ENCODE measurements at places on chromosomes 5 and 9.

DNA sequence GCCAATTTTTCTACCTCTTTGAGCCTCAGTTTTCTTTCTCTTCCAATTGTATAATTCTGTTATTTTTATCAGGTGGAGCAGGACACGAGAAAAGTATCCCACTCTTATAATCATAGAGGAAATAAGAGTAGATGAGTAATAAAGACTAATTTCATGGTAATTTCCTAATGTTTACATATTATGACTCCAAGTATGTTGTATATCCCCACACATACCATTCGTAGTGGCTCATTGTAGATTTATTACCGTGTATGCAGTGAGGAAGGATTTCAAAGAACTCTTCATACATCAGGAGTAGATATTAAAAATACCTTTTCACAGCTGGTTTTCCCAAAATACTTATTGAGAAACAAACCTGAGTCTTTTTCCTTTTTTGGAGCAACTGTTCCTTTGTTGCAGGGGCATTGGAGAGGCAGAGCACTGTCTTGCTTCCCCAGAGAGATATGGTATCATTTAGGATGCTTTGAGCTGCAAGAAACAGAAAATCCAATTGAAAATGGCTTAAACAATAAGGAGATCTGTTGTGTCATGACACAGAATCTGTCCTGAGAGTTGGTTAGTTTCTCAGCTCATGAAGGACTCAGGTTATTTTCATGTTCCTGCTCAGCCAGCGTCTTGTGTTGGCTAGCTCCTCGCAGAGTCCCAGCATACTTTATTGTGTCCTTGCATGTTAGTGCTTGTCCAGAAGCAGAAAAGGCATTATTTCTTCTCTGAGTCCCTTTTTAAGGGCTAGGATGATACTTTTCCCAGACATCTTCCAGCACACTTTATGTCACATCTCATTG is 291.2 kb downstream of the ARHGAP26 start:
- DNase-seq: no peak

DNA sequence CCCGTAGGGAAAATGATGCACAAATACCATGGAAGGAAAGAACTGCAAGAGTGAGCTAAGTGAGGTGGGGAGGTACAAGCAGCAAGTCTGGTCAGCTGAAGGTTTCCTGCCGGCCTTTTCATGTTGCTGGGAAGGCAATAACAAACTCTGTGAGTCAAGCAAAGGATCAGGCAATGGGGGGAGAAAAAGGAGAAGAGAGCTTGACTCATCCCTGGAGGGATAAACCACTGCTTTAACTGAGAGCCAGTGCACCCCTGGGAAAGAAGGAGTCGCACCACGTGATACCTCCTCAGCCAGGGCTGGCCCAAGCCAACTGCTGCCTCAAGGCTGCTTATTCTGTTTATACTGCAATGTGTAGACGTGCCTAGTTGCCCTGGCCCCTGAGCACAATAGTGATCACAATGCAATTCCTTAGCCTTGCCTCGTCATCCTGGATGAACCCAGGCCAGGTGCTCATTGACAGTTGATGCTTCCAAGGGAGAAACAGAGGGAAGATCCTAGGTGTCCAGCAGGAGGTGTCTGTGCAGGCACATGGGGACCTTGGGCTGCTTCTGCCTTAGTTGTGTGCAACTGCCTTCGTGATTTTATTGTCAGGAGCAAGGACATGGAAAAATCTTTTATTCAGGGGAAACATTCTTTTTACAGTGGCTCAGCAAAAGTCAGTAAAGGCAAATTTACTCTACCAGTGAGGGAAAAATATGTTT is 203.0 kb upstream of the TUT7 start:
- no peak for DNase-seq

DNA sequence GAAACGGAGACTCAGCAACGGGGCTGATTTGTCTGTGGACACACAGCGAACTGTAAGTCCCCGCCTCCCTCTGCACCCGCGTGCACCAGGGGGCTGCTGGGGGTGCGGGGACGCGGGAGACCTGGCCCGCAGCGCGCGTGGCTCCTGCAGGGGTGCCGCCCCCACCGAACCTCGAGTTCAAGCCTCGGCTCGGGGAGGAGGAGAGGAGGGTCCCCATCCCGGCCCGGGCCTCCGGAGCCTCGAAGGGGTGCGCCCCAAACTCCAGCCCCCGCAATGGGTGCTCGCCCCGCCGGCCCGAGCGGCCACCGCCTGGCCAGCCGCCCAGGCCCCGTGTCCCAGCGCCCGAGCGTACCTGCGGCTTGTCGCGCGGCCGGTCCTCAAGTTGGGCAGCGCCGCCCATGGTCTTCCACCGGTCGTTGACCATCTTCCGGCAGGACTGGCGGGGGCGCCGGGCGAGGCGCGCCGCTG is 829 bp downstream of the FIBCD1 start:
- no peak for DNase-seq

GRCh38 chr5:179113143-179113530 is 53.0 kb downstream of the ZNF354C start:
- no peak for DNase-seq

DNA sequence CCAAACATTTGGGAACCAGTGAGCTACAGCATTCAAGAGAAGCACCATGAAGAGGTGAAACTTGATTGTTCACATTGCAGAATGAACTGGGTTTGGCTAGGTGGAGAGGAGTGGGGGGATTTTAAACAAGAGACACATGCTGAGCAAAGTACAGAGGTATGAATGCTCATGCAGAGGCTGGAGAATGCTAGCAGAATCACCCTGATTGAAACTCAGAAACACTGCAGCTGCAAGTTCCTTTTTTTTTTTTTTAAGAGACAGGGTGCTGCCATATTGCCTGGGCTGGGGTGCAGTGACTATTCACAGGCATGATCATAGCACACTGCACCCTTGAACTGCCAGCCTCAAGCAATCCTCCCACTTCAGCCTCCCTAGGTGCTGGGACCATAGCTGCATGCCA is 35.1 kb downstream of the DENND1A start:
- DNase-seq: no peak

DNA sequence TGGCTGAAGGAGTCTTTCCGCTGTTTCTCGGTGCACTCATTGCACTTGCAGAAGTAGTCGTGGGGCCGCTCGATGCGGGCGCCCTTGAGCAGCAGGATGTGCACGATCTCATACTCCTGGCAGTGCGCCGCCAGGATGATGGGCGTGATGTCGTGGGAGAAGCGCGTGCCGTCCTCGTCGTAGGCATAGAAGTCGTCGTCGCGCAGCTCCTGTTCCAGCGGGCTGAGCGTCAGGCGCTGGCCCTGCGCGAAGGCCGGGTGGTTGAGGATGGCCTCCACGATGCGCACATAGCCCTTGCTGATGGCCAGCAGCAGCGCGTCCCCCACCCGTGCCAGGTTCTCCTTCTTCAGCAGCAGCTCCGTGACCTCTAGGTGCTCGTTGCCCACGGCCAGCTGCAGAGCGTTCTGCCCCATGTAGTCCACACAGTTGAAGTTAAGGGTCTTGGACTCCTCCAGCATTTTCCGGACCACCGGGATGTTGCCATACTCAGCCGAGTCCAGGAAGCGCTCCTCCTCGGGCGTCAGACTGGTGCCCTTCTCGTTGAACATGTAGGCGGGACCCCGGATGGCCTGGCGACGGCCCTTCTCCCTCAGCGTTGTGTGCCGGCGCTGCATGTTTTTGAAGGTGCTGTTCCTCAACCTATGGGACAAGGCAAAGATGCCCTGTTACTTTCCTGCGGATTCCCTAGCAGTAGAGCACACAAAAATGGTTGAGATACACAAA is 8.4 kb downstream of the TRPC7 start:
- DNase-seq: no peak

DNA sequence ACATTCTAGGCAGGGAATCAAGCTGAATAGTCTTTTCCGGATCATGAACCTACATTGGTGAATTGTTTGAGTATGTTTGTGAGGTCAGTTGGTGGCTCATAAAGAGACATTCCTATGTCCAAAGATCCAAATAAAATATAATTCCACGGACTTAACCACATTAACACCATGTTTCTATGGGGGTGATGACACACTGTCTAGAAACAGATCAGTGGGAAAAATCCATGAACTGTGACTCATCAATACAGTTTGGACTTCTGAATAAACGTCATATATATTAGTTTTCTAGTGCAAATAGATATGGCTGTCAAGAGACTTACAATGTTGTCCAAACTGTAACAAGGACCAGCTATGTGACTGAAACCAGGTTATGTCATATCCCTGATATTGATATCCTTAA is 509.9 kb upstream of the TYRP1 start:
- no peak for DNase-seq

DNA sequence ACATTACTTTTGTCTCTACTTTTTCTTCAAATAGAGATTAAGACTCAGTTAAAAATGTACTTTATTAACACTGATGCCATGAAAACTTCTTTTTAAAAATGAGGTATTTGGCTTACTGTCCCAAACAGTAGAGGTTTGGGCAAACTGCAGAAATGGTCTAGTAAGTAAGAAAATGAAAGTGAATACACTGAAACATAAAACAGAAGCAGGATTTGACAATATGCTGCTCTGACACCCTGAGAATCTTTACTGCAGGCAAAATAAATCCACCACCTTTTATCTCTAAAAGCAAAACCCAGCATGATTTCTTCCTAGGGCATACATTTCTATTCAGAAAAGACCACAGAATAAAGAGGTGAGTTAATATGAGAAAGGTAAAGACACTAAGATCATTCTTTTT is 86.2 kb downstream of the SLC38A9 start:
- DNase-seq: no peak

GRCh38 chr9:121889990-121890563 is 203.0 kb downstream of the TTLL11 start:
- no peak for DNase-seq

DNA sequence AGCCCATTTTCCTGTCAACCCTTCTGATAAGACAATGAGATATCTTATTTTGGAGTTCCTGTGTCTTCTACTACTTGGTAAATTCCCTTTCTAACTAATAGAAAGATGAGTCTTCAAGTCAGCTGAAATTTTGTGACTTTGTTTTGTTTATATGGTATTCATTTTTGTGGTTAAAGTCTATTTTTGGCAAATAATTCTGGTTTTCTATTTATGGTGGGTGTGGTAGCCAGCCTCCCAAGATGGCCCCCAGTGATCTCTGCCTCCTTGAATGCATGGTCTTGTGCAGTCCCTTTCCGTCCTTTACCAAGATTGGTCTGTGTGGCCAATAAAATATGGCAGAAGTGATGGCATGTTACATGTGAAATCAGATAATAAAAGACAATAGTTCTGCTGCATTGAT is 91.5 kb downstream of the NR3C1 start:
- no peak for DNase-seq

- no peak for DNase-seq
Measured at GRCh38 chr5:103452089-103452488, 110.5 kb downstream of the NUDT12 start.

GRCh38 chr5:1522601-1523479 is 920 bp downstream of the LPCAT1 start:
- peak; percentile 16 for DNase-seq

DNA sequence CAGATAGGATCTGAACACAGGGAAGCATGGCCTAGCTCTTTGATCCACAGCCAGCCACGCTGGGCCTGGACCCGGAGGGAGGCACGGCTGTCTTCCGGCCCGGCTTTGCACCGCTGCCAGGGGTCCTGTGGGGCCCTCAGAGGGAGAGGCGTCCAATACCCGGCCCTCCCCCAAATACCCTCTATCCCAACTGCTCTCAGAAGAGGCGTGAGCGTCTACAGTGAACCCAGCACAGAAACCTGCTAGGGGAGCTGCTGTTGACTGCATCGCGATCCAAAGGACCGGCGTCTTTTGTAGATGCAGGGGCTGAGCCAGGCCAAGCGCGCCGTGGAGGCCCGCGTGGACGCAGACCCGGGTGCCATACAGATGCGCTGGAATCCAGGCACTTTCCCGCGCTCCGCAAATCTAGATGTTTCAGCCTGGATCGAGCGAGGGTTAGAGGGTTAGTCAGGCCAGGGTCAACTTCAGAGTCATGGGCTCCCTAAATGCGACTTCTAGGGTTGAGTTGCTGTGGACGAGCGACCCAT is 1.1 kb upstream of the TCF7 start:
- DNase-seq: no peak

DNA sequence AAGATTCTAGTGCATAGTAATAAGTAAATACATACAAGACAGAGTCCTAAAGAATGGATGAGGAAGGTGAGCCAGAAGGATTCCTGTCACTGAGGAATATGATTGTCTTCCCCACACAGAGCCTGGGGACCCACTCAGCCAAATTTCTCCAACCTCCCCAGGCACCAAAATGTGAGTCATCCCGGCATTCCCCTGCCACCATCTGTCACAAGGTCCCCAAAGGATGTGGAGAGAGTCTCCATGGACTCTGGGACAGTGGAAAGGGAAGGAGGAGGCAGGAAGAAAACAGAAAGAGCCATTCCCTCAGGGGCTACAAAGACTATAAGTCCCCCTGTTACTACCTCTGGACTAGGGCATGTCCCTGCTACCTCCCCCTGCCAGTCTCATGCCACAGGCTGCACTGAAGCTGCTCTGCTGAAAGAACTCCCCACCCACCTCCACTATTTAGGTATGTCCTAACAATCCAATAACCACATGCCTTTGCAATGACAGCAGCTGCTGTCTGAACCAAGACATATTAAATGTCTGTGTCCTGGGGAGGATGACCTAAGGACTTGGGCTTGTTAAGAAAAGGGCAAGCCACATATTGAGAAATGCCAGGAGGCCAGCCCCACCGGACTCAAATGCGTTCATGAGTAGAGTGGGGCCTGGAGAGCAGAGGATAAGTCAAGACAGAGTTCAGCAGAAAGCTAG is 10.7 kb upstream of the OR5C1 start:
- no peak for DNase-seq

GRCh38 chr9:98201102-98201501 is 8.7 kb upstream of the CORO2A start:
- no peak for DNase-seq

GRCh38 chr9:104993291-104993963 is 65.5 kb upstream of the ABCA1 start:
- no peak for DNase-seq

GRCh38 chr9:95302479-95302878 is 15.0 kb downstream of the FANCC start:
- no peak for DNase-seq

GRCh38 chr5:139167063-139167462 is 31.1 kb downstream of the SIL1 start:
- no peak for DNase-seq

DNA sequence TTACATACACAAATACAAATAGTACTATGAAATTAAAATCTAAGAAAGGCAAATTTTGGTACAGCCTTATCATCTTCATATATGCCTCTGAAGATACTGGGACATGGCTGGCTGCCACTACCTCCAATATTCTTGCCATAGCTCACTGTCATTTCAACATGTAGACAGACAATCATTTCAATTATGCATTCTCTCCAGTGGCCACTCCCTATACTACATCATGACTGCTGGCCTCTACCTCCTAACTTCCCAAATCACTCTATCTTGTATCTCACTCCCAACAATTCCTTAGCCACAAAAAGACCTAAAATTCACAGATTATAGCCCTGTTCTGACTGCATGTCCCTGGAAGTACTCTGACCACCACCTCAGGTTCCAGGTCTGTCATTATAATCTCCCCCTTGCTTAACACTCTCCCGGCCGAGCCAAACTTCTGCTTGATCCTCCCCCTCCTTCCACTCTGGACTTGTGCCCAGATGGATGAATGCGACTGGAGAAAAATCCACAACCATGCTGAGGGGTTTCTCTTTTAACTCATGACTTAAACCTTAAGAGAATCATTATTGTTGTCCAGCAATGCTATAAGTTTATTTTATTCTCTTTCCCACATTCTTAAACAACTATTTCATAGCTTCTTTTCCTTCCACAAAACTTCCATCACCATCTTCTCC is 225.3 kb upstream of the TLE4 start:
- DNase-seq: no peak

GRCh38 chr9:13919401-13919800 is 394.5 kb downstream of the NFIB start:
- DNase-seq: no peak

All from NCI-H2171 (cell line).